ENCODE measurements at places on chromosomes 7 and 10.

DNA sequence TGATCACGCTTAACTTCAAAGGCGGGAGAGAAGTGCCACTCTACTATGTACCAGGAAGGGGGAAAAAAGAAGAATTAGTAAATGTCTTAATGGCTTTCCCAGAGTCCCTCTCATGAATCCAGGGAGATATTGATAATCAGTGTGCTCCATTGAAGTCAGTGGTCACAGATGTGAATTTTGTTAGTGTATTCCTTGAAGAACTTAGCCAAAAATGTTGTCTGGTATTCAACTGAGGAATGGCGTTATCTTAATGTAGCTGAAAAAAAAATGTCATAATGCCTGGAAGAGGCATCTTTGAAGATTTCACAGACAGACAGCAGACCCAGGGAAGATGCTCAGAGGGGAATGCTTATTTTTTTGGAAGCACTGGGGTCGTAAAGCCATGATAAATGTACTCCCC is 250.4 kb downstream of the WDR11 start:
- DNase-seq = no peak

GRCh38 chr7:123824754-123825067 is 20.3 kb upstream of the HYAL4 start:
- no peak for DNase-seq

GRCh38 chr7:73844131-73844547 is 1.8 kb upstream of the METTL27 start:
- no peak for DNase-seq

- DNase-seq = no peak
Observed at GRCh38 chr7:150685219-150686029, at the start of gene GIMAP2. Gene GIMAP2, plus strand, starts transcription at chr7:150685706. Its CDS starts 1,354 bp downstream, at chr7:150687060.

DNA sequence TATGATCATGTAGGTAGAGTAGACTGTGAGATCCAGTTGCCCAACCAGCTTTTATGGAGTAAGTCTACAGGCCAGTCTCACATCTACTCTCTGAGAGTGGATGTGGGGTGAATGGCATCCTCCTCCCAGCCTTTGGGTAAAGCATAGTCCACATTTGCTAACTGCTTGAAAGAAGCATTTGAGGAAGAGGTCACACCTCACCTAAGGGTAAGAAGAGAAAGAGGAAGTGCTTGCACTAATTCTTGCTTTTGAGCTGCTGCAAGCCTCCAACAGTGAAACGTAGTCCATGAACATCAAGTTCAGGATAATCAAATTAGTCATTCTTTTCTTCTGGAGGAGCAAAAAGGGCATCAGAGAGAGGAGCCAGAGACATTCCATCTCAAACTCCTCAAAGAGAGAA is 93.9 kb upstream of the AGR3 start:
- DNase-seq = no peak

GRCh38 chr7:158824028-158824427 is 5.3 kb downstream of the ESYT2 start:
- DNase-seq = no peak

GRCh38 chr7:43914795-43915194 is 8.4 kb upstream of the URGCP start:
- DNase-seq = no peak

DNA sequence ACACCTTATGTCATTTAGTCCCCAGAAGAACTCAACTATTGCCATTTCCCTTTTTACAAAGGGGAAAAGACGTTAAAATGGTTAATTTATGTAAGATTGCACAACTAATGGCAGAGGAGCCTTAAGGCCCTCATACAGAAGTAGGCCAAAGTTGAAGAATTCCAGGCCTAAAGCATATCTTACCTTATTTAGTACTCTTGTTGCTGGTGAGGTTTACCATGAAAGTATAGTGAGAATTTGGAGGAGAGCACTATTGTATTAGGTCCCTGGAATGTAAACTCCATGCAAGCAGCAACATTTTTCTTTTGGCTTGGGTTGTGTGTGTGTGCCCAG is 731 bp upstream of the CRPPA start:
- DNase-seq = no peak

DNA sequence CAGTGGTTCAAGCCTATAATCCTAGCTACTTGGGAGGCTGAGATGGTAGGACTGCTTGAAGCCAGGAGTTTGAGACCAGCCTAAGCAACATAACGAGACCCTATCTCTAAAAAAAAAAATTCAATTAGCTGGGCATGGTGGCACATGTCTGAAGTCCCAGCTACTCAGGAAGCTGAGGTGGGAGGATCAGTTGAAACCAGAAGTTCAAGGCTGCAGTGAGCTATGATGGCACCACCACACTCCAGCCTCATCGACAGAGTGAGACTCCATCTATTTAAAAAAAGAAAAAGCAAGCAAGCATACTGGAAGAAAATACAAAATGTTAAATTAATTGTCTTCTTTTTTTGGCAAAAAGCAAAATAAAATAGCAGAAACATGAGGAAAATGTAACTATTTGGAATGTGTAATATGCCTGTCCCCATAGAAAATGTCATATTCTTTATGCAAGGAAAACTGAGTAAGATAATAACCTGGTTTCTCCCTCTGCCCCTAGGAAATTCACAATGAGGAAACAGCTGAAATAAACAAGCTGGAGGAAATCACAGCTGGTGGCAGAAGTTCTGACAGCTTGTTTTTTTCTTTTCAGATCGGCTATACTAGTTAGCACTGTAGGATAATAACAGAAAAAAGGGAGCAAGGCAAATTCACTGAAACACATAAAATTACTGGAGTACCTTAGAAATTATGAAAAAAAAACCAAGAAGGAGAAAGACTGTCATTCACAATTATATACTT is 48.5 kb downstream of the HERPUD2 start:
- no peak for DNase-seq

All from tibial nerve (tissue), 4 donors.